Thoracic aorta (tissue), 2 donors: ENCODE measurements at places on chromosomes 7 and 10. TPM values are rescaled to one million over a fixed set of nuclear protein-coding genes. Genes with fewer than 3 reads are reported as not detected.

DNA sequence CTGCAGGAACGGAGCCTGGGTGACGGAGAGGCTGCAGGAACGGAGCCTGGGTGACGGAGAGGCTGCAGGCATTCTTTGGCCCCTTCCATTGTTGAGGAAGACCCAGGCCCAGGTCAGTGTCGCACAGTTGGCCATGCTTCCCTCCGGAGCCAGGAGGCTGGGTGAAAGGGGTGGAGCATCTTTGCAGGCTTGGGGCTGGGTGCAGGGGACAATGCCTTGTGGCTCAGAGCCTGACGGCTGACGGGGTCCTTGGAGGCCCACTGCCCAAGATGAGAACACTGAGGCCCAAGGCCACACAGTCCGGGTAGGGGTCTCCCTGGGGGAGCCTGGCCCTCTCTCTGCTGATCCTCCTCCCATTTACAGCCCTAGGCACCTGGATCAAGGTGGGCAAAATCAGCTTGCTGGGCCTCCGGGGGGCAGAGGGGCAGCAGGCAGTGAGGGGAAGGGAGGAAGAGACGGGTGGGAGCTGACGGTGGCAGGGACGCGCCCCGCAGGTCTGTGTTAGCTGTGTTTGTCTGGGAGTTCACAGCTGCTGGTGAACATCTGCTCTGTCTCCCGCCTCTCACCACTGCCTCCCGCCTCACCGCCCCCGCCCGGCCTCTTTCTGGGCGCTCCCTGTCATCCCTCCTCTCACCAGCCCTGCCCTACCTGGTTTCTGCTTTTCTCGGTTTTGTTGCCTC, 30.6 kb upstream of the PCBD1 start:
- DNase-seq: no peak
- H3K36me3 ChIP-seq: no peaks in the 10 kb centered on the region
- H3K4me1 ChIP-seq: no peaks in the 10 kb centered on the region
- no peaks in the 10 kb centered on the region for H3K27me3 ChIP-seq
- no peak overlapping the region for H3K27ac ChIP-seq
- H3K4me3 ChIP-seq: no peak overlapping the region

GRCh38 chr10:24706479-24707118, 17.1 kb downstream of the ARHGAP21 start:
- no peaks in the 10 kb centered on the region for H3K27me3 ChIP-seq
- H3K4me1 ChIP-seq: peaks cover 18% of the 10 kb centered on the region
- DNase-seq: no peak
- no peak overlapping the region for H3K27ac ChIP-seq

DNA sequence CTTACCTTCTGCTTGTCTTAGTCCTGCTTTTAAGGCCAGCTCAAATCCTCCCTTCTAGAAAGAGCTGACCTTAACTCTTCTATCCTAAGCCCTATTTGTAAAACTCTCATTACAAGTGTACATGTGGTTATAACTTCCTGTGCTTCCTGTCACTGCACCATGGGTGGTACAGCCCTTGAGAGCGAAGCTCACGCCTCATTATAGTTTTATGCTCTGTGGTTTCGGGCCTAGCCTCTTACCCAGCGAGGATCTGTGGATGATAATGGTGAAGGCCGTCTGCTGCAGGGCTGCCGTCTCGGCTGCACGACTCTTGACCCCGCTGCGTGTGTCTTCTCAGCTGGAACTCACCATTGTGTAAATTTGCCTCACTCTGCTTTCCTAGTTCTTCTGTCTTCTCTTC, 74.6 kb downstream of the CUL1 start:
- no peaks in the 10 kb centered on the region for H3K4me1 ChIP-seq
- H3K4me3 ChIP-seq: no peak overlapping the region
- H3K27ac ChIP-seq: no peak overlapping the region
- no peak for DNase-seq

GRCh38 chr10:11397980-11398580, 213.4 kb downstream of the USP6NL start:
- H3K4me1 ChIP-seq: no peaks in the 10 kb centered on the region
- H3K27me3 ChIP-seq: no peaks in the 10 kb centered on the region
- no peak overlapping the region for H3K4me3 ChIP-seq
- DNase-seq: no peak
- H3K27ac ChIP-seq: no peak overlapping the region

PLCE1 gene
- 28.3 TPM for total RNA-seq

SSBP1 gene
- total RNA-seq: 157 TPM

DOCK1 gene
- total RNA-seq: 76.7 TPM
